Stimulated activated CD8-positive, alpha-beta memory T cell treated with anti-CD3 and anti-CD28 coated beads, Interleukin-12 subunit alpha, Interleukin-12 subunit beta, amount 100 ng/mL, for 4 hours (primary cell): ENCODE measurements at places on chromosomes 3 and 15.

DNA sequence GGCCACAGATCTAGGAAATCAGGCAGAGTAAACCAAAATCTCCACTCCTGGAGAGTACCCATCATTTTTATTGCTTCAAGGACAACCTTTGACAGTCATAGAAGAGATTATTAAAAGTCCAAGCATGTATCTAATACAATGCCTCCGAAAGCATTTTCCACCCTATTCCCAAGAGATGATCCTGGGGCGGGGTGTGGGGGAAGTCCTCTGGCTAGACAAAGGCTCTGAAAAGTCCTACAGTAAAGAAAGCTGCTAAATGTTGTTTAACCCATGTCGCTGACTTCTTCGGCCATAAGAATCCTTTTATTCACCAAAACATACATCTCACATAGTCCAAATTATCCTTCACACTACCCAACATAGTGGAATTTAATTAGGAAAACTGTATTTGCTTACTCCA is 115.7 kb upstream of the STT3B start:
- DNase-seq, result no peak

DNA sequence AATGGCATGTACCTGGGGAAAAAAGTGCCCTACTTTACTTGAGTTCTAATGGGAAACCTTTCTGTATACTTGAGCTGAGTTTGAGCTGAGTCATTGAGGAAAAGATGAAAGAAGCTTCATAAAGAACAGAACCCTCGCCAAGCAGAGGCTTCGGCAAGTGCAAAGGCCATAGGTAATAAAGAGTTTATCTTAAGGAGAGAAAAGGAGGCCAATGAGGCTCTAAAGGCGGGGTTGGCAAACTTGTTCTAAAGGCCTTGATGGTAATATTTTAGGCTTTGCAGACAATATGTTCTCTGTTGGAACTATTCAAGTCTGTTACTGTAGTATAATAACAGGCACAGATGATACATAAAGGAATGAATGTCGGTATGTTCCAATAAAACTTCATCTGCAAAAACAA is 17.6 kb upstream of the TRAT1 start:
- DNase-seq, result no peak

GRCh38 chr3:25091934-25092333 is 336.1 kb upstream of the RARB start:
- DNase-seq, result no peak

GRCh38 chr3:73179601-73180000 is 118.1 kb downstream of the EBLN2 start:
- DNase-seq, result no peak

- no peak for DNase-seq
These were observed 1.5 kb upstream of the TMEM212 start for GRCh38 chr3:171841620-171842000.

GRCh38 chr15:63668601-63669000 is 71.4 kb downstream of the FBXL22 start:
- DNase-seq, result no peak

GRCh38 chr3:13115991-13116390 is 42.8 kb upstream of the IQSEC1 start:
- no peak for DNase-seq

- DNase-seq, result no peak
These were observed 15.0 kb upstream of the GNAI2 start for GRCh38 chr3:50221051-50221410.

DNA sequence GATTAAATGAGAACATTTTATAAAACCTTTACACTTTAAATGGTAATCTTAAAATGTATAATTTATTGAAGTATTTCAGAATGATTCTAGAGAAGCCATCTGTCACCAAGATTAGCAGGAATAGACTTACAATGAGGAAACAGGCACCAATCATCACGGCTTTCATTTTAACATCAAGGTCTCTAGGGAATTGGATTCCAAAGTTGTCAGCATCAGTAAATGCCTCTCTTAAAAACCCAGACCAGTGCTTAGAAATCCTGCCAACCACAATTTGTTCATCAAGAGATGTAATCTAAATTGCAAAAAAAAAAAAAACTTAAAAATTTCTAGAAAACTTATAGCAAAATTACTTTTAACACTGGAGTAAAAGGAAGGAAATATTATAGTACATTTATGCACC is 20.3 kb downstream of the PLSCR2 start:
- DNase-seq, result no peak

DNA sequence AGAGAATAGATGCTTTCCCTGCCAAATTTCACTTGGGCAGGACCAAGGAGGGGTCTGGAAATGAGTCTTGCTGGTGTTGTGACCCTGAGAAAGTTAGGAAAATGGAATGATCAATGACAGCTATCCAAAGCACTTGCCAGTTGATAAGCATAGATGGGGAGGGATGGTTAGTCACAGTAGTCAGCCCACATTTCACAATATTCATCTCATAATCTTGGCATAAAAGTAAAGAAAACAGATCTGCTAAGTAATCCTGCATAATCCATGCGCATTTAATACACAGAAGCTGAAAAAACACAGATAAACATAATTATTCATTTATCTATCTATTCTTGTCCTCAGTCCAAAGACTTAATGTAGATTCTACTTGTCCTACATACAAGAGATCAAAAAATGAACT is 184.1 kb downstream of the ZIC4 start:
- no peak for DNase-seq

DNA sequence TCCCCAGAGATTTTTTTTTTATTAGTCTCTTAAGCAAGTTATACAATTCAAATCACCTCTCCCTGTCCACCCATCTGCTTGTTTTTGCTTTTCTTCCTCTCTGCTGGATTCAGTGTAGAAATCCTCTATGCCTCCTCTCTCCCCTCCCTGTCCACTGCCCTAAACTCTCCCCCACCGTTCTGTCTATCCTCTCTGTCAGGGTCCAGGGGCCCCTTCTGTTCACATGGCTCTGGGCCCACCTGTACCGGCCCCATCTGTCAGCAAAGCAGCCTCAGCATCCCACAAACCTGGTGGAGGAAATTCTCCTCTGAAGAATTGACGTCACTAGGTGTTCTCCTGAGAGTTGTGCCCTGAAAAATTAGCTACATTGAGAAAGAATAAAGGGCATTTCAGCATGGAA is 137.6 kb upstream of the CMC1 start:
- no peak for DNase-seq

DNA sequence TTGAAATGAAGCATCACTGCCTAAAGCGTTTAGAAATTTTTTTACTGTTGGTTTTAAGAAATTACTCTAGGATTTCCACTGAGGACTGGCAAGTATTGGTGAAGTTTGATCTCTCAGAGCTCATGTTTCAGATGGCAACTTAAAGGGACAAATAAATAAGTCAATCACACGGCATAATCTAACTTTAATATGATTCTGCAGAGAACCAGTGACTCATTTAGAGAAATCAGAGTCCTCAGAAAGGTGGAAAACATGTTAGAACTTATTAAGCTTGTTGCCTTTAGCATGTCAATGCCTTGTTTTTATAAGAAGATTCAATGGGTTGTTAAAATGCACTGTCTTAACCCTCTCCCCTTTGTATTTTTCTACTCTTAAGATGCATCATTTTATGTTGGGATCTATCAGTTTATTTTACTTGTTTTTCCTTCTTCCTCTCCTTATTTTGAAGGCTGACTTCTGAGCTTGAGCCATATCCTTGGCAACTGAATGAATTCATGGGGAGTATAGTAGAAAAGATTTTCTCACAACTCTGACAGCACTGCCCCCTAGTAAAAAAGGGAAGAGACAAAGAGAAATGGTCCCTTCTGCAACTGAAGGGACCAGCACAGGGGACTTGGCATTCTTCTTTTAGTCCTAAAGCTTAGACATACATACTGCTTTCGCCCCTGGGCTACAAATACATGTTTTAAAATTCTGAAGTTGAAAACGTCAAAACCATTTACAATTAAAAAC is 431.2 kb downstream of the LPP start:
- no peak for DNase-seq

DNA sequence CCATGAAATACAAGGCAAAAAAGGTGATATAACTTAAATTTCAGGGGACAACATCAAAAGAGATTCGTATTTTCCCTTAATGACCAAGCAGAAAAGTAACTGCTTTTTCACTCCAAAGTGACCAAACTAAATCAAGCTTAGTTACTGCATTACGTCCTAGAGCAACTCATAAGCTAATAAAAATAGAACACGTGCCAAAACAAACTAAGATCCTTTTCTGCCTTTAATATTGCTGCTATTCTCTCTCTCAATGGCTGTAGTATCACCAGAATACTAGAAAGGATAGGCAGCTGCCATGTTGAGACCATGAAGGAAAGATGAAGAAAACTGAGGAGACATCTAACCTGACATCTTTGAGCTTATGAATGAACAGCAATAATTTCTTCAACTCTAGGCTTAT is 43.3 kb downstream of the UBXN7 start:
- no peak for DNase-seq

GRCh38 chr3:120765830-120766493 is 23.4 kb downstream of the GTF2E1 start:
- DNase-seq, result no peak

- no peak for DNase-seq
These were observed 1.6 kb downstream of the MDFIC2 start for GRCh38 chr3:70310809-70311208.

DNA sequence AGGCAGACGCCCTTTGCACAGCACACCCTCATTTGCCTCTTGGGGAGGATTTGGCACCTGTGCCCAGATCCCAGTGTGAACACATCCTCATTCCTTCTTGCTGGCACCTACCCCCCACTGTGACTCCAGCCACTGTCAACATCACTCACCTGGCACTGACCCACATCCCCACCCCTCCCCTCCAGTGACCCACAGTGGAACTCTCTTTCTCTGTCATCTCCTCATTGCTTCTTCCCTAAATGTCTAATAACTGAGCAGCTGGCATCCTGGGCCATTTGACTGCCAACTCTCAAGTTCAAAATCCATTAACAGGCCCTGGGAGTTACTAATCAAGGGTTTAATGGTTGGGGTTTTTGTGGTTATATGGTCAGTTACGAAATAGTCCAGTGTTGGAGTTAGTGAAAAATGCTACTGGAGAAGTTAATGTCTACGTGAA is 14.4 kb downstream of the SNAPC5 start:
- DNase-seq, result no peak

DNA sequence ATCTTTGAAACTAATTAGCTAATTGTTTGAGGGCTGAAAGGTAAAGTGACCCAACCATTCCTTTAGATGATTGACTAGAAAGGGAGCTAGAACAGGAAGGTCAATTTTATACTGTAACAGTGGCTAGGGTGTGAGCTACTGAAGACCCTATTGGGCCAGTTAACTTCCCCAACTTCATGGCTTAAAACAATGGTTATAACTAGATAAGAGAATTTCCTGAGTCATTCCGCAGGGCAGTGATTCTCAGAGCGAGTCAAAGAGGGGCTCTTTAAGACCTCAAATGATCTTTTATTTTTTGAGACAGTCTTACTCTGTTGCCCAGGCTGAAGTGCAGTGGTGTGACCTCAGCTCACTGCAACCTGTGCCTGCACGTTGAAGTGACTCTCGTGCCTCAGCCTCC is 33.7 kb upstream of the TTBK2 start:
- DNase-seq, result no peak

- no peak for DNase-seq
These were observed 188.6 kb downstream of the SHQ1 start for GRCh38 chr3:72659596-72659995.

GRCh38 chr15:99613481-99613880 is 47.7 kb downstream of the MEF2A start:
- DNase-seq, result no peak

- DNase-seq, result no peak
These were observed 68.8 kb downstream of the CTNNB1 start for GRCh38 chr3:41267975-41268640.

- DNase-seq, result peak; percentile 11
These were observed 6.6 kb upstream of the RAB11A start for GRCh38 chr15:65862682-65863081.

- no peak for DNase-seq
These were observed 49.9 kb upstream of the PLSCR4 start for GRCh38 chr3:146300768-146301167.

DNA sequence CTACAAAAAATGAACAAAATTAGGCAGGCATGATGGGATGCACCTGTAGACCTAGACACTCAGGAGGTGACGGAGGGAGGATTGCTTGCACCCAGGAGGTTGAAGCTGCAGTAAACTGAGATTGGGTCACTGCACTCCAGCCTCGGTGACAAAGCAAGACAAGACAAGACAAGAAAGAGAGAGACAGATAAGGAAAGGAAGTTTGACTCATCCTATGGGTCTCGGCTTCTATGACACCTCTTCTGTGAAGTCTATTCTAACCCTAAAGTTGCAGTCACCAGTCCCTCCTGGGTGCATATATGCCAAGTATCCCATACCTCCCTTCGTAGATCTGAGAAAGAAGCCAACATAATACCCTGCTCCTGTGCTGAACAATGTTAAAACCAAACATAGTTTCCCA is 7.9 kb upstream of the ZMAT3 start:
- no peak for DNase-seq

GRCh38 chr15:36469311-36469966 is 110.0 kb upstream of the CDIN1 start:
- no peak for DNase-seq

DNA sequence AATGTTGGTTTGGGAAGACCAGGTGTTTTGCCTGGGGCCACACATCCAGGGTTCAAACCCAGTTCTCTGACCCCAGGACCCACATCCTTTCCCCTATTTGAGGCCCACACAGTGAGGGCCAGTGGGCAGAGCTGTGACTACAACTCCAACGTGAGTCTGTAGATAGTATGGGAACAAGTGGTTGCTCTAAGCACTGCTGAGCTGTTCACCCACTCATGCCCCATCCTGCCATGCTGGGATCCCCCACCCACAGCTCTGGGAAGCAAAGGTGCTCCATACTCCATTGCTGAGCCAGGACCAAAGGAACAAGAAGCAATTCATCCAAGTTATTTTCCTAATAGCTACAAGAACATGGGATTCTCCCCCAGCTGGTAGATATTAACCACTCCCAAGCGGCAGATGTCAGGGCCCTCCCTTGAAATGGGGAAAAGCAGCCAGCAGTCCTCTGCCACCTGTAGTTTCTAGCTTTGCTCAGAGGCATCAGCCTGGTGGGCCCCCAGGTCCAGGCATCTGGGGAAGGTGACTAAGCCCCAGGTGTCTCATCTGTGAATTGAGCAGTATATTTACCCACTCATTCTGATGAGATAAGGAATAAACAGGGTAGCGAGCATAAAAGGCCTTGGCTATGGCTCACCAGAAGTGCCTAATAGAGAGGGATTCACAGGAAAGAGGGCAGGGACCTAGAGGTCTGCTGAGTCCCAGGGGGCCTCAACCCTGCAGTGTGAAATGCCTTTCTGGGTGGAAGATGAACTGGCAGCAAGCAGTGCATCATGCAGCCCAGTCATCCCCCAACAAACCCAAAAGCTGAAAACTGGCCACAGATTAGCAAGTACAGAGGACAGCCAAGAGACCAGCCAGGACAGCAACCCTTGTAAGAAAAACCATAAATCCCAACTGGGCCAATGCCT is 33.4 kb downstream of the POC1A start:
- DNase-seq, result no peak

DNA sequence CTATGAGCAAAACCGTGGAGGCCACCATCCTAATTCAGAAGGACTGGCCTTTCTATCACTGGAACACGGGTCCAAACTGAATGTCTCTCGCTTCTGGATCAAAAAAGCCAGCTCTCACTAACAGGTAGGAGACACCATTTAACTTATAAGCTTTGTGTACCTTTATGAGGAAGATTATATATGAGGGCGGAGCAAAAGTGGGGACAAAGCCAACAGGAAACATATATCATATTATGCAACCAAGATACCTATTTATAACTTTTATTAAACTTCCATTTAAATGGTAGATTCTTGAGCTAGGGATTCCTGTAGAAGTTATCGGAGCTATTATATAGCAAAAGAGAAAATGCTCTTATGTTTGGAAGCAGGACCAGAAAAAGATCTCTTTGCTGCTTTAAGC is 78.4 kb downstream of the IGF2BP2 start:
- DNase-seq, result no peak
